ENCODE measurements at places on chromosomes 16 and 17.
A peak's percentile ranks its signal among the peaks of the same experiment; 100 is the strongest.

DNA sequence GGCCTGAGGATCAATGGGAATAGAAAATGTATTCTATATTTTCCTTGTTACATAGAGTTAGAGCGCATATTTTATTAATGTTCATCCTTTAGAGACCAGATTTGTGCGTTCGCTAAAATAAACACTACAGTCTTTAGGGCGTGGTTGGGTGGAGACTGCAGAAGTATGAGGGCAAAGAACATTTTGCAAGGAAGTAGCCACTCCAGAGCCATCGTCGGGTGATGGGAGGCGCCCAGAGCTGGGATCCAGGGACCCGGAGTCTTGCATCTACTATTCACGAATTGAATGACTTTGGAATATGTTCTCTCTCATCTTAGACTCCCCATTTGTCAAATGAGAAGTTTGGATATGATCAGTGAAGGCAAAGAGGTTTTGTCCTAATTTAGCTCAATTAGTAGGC lies 154.2 kb upstream of the IRX6 start:
- no peak for DNase-seq

- DNase-seq, result no peak
These were observed 212.2 kb upstream of the FOXF1 start for GRCh38 chr16:86297866-86298757.

GRCh38 chr16:48113001-48113400 lies 42.8 kb downstream of the ABCC12 start:
- no peak for DNase-seq

- no peak for DNase-seq
These were observed 98.6 kb upstream of the PMFBP1 start for GRCh38 chr16:72270531-72270930.

DNA sequence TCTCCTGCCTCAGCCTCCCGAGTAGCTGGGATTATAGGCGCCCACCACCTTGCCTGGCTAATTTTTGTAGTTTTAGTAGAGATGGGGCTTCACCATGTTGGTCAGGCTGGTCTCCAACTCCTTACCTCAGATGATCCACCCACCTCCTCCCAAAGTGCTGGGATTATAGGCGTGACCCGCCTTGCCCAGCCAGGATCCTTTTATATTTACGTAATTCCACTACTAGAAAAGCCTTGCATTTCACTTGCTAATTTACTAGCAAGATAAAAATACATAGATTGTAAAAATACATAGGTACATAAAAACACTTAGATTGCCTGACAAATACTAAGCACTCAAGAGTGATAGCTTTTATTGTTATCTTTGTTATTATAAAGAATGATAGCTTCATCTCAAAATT lies 47.5 kb downstream of the GDPD1 start:
- no peak for DNase-seq

DNA sequence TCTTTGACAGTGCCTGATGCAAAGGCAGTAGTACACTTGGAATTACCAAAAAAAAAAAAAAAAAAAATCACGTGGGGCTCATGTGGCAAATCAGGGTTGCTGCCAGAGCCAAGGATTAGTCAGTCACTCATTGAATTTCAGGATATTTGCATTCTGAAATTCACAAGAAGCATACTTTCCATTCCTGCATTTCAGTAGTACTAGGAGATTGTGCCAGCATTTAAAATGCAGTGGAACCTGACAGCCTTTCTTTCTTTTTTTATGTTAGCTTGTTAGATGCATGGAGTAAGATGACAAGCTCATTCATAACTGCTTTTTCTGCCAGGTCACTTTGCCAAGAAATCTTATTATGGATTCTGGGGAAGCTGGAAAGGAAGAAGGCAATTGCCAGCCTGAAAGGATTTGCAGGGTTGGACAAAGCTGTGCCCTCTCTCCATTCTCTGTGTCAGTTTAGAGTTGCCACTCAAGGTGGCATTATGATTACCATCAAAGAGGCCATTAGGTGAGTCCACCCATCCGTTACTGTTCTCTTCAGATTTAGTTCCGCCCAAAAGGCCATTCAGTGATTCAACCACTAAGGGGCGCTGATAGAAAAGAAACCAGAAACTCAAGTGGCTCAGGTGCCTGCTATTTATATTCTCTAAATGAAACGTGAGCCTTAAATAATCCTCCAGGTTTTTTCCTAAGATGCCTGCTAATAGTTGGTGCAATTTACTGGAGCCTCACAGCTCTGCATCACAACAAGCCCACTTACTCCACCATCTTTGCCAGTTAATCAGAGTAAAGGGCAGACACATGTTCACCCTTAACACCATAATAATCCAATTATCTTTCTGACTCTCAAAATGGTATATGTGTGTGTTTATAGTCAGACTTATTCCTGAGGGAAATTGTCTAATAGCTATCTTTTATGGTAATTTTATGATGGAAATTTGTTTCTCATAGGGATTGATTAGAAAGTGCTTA lies 59.0 kb downstream of the TANGO6 start:
- DNase-seq, result peak; percentile 44

- no peak for DNase-seq
These were observed 250.5 kb downstream of the CEP112 start for GRCh38 chr17:65941356-65941899.

GRCh38 chr17:80261159-80261894 lies 675 bp downstream of the RNF213 start:
- DNase-seq, result peak; percentile 75

GRCh38 chr17:77098884-77099545 lies 41.8 kb upstream of the SEC14L1 start:
- DNase-seq, result no peak

GRCh38 chr17:73228748-73229236 lies 32.9 kb downstream of the CPSF4L start:
- no peak for DNase-seq

GRCh38 chr17:7220593-7221277 lies 997 bp downstream of the ACADVL start:
- DNase-seq, result no peak

GRCh38 chr16:77882358-77882757 lies 94.0 kb downstream of the VAT1L start:
- DNase-seq, result no peak

DNA sequence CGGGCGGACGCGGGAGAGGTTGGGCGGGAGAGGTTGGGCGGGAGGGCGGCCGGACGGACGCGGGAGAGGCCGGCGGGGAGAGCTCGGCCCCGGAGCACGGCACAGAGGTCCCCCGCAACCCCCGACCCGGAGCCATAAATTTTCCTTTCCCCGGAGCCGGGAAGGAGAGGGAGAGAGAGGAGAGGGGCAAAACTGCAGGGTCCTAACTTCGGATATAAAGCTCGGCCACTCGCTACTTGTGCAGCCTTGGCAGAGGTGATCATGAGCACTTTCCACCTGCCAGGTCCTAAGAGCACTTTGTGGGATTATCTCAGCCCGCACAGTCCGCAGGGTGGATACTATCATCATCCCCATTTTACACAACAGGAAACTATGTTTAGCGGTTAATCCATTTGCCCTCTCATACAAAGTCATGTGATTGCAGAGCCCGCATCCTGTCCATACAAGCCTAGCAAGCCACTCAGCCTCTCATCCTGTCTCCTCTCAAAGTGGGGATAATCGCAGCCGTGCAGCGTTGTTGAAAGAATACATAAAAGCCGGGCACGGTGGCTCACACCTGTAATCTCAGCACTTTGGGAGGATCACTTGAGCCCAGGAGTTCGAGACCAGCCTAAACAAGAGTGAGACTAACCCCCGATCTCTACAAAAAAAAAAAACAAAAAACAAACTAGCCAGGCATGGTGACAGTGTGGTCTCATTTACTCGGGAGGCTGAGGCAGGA lies 780 bp upstream of the DCAKD start:
- DNase-seq, result peak; percentile 72

DNA sequence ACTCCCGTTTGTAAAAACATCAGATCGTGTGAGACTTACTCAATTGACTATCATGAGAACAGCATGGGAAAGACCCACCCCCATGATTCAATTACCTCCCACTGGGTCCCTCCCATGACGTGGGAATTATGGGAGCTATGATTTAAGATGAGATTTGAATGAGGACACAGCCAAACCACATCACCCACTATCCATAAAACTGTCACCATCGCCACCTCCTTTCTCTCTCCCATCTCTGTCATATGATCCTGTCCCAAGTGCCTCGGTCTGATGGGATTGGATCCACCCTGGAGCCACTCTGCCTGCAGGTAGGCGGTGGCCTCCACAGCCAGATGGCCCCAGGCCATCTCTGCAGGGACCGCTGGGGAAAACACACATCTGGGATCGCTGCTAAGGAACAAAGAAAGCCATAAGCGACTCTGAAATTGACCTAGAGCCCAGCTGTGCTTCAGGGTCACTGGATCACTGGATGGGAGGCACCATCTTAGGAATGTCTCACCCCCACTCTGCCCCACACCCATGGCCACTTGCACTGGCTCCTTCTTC lies 61.2 kb downstream of the TMEM186 start:
- no peak for DNase-seq

- peak; percentile 77 for DNase-seq
These were observed 752 bp downstream of the EXOSC6 start for GRCh38 chr16:70250748-70251628.

DNA sequence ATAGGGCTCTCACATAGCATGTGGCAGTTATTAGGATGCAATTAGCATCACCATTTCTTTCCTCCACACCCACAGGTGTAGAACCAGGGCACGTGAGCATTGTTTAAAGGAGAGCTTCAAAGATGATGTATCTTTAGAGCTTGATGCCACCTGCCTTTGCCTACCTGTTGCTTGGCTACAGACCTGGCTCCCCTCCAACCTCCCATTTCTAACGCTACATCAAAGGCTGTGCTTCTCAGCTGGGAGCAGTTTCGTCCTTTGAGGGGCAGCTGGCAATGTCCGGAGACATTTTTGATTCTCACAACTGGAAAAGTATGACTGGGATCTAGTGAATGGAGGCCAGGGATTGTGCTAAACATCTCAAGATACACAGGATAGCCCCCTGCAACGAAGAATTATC lies 78.5 kb upstream of the CLEC3A start:
- no peak for DNase-seq

DNA sequence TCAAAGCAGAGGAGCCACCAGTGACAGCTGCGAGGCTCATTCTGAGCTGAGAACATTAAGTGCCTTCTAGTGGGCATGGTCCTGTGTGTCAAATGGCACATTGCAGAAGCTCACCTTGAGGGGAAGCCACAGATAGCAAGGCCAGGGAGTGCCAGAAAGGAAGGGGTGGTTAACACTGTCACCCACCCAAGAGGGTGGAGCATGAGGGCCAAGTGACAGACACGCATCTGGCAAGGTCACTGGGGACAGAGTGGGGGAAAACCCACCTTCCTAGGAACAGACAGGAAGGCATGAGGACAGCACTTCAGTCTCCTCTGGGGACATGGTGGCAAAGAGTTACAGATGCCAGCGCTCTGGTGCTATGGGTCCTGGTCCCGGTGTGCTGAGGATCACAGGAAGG lies 22.1 kb downstream of the NUBP1 start:
- no peak for DNase-seq

GRCh38 chr17:30137158-30137557 lies 20.5 kb downstream of the NSRP1 start:
- no peak for DNase-seq

- no peak for DNase-seq
These were observed 15.8 kb downstream of the SHISA9 start for GRCh38 chr16:12917246-12917645.

- no peak for DNase-seq
These were observed 22.1 kb downstream of the MRC2 start for GRCh38 chr17:62649570-62649969.

DNA sequence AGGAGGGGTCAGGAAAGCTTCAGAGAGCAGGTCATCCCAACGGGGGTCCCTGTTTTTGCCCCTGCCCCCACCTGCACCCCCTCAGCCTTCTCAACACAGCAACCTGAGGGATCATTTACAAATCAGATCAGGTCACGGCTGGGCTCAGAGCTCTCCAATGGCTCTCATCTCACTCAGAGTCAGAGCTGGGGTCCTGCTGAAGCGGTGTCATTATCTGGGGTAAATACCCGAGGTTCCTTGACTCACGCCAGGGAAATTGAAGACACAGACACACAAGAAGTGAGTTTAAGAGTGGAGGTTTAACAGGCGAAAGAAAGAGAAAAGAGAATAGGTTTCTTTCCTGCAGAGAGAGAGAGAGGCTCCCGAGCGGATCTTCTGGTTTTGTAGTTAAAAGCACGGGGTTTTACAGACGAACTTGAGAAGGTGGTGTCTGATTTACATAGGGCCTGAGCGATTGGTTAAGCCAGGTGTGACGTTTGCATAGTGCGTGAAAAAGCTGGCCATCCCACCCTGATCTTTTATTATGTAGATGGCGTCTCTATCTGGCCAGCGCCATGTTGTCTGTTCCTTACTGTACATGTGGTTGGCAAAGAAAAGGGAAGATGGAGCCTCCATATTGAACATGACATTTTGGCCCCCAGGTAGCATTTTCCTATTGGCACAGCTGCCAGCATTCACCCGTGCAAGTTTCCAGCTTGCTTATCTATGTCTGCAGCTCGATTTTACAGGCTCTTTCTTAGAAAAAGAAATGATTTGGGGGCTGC lies 51.4 kb downstream of the WSB1 start:
- DNase-seq, result peak; percentile 74

- no peak for DNase-seq
These were observed 234.4 kb downstream of the ZNF423 start for GRCh38 chr16:49621241-49622083.

GRCh38 chr17:32445971-32446370 lies 1.7 kb downstream of the PSMD11 start:
- no peak for DNase-seq

GRCh38 chr17:80260069-80260535 lies 550 bp upstream of the RNF213 start:
- peak; percentile 86 for DNase-seq

DNA sequence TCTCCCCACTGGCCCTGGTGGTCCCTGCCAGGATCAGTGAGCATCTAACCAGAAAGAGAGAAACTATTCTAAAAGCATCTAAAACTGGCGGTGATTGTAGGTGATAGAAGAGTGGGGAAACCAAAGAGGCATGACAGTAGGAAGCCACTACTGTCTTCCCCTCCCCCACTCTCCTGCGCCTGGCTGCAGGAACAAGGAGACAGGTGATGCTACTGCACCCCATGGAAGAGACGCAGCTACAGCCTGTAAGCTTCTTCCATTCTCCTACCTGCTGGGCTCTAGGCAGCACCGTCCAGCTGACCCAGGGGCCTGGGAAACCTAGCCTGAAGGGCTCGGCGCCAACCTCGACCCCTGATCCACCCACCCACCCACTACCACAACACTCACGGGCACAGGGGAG lies 32.4 kb upstream of the CSNK2A2 start:
- no peak for DNase-seq

GRCh38 chr16:67236563-67237395 lies 9.8 kb downstream of the TMEM208 start:
- no peak for DNase-seq

GRCh38 chr16:87647431-87648185 lies 45.3 kb downstream of the JPH3 start:
- no peak for DNase-seq

- no peak for DNase-seq
These were observed 164.9 kb downstream of the IRF8 start for GRCh38 chr16:86063760-86064405.
